ENCODE measurements at places on chromosomes 3 and 15.

GRCh38 chr3:176661432-176661964 lies 535.8 kb downstream of the TBL1XR1 start:
- no peak for DNase-seq

DNA sequence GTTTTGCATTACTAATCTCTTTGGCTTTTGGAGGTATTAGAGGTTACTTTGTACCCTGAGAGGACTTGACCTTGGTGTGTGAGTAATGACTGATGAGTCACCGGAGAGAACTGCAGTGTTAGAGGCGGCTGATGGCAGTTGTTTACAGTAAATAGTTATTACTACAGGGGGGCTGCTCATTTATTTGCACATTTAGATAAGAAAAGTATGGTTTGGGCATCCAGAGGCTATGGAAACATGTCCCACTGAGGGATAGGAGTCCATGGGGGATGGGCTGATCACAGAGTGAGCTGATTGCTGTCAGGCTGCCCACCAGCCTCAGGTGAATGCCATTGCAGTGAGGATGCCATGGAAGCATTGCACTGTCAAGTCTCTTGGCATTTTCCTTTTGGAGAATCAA lies 17.3 kb upstream of the STAC start:
- DNase-seq, result no peak

GRCh38 chr15:77622209-77622933 lies 10.3 kb downstream of the LINGO1 start:
- no peak for DNase-seq

DNA sequence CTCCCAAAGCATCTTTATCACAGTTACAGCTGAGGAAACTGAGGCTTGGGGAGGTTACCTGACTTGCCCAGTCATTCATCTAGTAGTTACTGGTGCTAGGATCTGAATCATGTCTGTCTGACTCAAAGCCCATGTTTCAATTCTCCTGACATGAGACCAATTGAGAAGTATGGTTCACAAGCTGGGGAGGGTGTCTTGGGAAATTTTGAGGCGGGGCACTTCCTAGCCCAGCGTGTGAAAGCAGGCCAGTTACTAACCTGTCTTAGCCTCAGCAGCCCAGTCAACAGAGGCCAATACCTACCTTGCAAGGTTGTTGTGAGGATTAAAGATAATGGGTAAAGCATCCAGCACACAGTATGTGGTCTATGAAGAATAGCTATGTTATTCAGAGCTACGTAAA lies 37.0 kb downstream of the CLDN18 start:
- no peak for DNase-seq

DNA sequence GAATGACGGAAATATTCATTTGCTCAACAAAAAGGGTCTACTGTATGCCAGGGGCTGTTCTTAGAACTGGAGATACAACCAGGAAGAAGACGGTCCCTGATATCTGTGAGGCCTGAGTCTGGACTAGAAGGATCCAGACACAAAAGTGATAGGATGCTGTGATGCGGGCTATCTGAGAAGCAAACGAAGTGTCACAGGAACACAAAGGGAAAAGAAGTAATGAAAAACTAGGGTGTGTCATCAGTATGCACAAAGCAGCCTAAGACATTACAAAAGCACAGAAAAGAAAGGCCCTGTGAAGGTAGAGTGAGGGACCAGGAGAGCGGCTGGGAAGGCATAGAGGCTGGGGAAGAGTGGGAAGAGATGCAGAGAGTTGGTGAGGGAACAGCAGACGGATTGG lies 63.3 kb upstream of the C3orf80 start:
- DNase-seq, result no peak

DNA sequence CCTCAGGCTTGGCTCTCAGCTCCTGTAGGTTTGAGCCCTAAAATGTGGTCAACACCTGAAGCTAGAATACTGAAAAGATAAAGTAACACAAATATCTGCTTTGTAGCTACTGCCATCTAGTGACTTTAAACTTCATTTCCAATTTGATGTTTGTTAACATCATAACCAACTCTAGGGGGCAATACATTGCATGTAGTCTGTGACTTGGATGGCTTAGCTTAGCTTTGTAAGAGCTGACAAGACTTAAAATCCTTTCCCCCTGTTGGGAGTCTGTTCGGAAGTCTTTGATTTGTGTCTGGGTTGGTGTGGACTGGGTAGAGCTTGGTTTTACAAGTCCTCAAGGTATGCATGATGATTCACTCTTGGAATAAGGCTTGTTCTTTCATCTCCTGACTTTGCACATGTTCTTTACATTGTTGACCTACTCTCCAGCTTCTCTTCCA lies 51.7 kb downstream of the SCN11A start:
- peak; percentile 48 for DNase-seq

- DNase-seq, result no peak
These were observed 901 bp downstream of the ICE2 start for GRCh38 chr15:60477916-60478565.

- DNase-seq, result no peak
These were observed 186.6 kb upstream of the MANF start for GRCh38 chr3:51198477-51198876.

- no peak for DNase-seq
These were observed 25.5 kb downstream of the FAN1 start for GRCh38 chr15:30929064-30929669.

DNA sequence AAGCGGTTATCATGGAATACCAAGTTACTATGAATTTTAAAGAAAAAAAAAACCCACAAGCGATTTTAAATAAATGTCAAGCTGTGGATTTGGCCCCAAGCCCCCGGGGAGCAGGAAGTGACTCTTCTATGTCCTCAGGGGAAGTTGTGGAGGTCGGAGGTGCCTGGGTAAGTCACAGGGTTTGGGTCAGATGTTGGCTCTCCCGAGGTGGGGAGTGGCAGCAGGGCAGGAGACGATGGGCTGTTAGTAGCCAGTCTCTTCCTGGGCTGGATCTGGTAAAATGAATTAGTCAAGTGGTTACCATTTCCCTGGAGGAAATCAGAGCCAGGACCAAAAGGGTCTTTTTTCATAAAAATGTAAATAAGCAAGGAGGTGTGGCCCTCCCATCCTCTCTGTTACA lies 316.7 kb downstream of the TLE3 start:
- no peak for DNase-seq

DNA sequence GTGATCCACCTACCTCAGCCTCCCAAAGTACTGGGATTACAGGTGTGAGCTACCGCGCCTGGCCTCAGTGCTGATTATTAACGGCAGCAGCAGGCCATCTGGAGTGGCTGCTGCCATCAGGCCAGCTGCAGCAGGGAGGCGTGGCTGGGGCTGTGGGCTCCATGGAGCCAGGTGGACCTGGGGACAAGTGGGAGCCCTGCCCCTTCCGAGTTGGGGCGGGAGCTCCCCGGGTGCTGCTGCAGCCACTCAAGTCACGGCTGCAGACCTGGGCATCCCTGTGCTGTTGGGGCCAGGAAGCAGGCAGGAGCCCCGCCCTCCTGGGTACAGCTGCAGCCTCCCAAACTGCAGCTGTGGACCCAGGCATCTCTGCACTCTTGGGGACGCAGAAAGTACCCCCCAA lies 23.9 kb downstream of the LRRC49 start:
- DNase-seq, result no peak

DNA sequence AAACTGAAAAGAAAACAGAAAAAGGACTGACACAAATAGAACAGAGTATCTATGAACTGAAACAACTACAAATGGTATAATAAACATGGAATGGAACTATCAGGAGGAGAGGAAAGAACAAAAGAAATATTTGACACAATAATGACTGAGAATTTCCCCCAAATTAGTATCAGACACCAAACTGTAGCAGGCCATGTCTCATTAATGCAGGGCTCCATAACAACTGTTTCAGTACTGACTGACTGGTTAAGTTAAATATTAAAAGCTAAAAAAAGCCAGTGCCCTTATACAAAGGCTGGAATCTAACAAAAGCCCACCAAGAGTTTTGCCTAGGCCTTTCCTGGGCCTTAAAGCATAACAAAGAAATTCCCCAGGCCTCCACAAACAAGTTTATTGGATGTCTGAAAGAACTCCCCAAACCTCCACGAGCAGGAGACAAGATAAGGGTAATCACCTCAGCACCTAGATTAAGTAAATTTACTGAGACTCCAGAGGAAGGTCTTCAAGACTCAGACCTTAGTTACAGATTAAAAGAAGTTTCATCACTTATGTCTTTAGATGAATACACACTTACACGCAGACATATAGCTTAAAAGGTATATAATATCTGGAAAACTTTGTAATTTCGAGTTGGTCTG lies 45.7 kb downstream of the KPNA1 start:
- DNase-seq, result no peak

GRCh38 chr15:23564821-23565394 lies 566 bp upstream of the MKRN3 start:
- no peak for DNase-seq

DNA sequence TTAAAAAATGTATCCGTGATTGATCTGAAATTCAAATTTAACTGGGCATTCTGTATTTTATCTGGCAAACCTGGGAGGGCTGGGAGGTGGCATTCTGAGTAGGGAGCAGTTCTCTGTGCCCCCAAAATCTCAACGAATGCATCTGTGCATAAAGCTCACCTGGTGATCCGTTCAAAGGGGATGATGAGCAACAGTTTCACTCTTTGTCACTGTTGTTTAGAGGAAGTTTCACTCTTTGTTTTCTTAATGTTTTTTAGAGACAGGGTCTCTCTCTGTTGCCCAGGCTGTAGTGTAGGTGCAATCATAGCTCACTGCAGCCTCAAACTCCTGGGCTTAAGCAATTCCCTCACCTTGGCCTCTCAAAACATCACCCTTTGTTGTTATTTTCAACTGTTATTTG lies 186.7 kb downstream of the SSR3 start:
- DNase-seq, result no peak

GRCh38 chr3:46695177-46695961 lies 1.9 kb upstream of the ALS2CL start:
- DNase-seq, result peak; percentile 49

- peak; percentile 11 for DNase-seq
These were observed 179.4 kb downstream of the CHST2 start for GRCh38 chr3:143298886-143299535.

DNA sequence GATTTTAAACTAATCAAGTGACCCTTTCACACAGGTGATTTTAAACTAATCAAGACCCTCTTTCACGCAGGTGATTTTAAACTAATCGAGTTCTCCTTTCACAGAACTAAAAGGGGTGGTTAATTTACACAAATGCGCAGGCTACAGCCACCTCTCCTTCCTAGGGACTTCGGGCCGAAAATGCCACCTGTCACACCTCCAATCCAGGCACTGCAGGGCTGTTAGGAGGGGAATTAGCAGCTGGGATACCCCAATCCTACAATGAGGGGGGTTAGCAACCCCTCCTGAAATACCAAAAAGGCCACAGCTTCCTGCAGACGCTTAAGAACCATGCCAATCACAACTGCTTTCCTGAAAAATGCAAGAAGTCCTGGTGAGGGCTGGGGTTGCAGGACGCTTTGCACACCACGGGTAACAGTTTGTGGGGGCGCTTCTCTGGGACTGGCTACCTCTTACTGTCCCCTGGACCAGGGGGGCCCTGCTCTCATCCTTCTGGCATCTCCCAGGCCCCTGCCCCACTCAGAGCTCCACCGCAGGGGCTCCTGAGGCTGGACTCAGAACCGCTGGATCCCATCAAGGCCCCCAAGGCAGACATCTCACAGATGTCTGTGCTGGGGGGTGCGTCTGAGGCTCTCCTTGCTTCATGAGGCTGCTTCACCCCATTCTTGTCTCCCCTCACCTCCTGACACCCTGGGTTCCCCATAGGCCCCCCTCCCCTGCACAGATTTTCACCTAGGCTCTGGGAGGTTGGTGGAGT lies 145.9 kb downstream of the OR4M2 start:
- no peak for DNase-seq

GRCh38 chr3:159982442-159982974 lies 6.1 kb upstream of the IL12A start:
- no peak for DNase-seq

GRCh38 chr15:90013503-90013937 lies 12.4 kb downstream of the ZNF710 start:
- DNase-seq, result peak; percentile 61

- no peak for DNase-seq
These were observed 529 bp upstream of the DLEC1 start for GRCh38 chr3:38038447-38038911.

- no peak for DNase-seq
These were observed 27.4 kb upstream of the PLSCR2 start for GRCh38 chr3:146496726-146497125.

- no peak for DNase-seq
These were observed 133.8 kb downstream of the GMNC start for GRCh38 chr3:190728574-190729246.

- DNase-seq, result no peak
These were observed 47.4 kb upstream of the HACD2 start for GRCh38 chr3:123632161-123632655.

DNA sequence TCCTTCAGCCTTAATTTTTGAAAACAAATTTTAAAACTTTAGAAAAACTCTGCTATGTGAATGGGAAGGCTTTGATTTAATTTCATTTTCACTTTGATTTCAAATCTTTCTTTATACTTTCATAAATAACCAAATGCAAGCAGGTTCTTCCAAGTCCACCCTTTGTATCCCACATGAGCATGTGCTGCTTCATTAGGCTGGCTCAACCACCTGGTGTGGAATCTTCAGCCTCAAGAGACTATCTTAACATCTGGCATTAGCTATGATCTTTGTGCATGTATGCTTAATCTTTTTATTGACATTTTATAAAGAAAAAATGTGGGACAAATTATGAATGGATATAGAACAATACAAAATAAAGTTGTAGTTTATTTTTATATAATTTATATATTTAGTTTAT lies 81.8 kb upstream of the MLF1 start:
- DNase-seq, result no peak

GRCh38 chr3:184344579-184345316 lies 7.3 kb downstream of the FAM131A start:
- DNase-seq, result no peak

DNA sequence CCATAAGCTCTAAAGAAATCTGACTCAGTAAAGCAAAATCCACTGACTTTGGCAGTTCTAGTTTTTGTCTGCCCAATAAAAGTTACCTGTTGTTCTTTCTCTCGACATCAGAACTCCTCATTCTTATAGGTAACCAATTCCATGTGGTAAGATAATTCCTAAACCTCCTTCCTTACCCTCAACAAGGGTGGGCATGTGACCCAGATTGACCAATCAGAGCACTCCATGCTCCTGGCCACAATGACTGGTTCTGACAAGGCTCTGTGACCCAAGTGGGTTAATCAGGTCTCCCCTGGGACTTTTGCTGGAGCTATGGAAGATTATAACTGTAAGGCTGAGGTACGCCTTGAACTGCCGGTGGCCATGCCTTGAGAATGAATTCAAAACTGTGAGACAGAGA lies 31.7 kb downstream of the LINS1 start:
- DNase-seq, result no peak

- no peak for DNase-seq
These were observed 25.8 kb downstream of the SIAH2 start for GRCh38 chr3:150736903-150737832.

- DNase-seq, result no peak
These were observed 906.7 kb downstream of the IGSF11 start for GRCh38 chr3:118127992-118128391.

GRCh38 chr15:98330258-98330657 lies 318.1 kb upstream of the IGF1R start:
- DNase-seq, result no peak

Measured in B cell (primary cell).